ENCODE measurements at places on chromosomes 5 and 9.

DNA sequence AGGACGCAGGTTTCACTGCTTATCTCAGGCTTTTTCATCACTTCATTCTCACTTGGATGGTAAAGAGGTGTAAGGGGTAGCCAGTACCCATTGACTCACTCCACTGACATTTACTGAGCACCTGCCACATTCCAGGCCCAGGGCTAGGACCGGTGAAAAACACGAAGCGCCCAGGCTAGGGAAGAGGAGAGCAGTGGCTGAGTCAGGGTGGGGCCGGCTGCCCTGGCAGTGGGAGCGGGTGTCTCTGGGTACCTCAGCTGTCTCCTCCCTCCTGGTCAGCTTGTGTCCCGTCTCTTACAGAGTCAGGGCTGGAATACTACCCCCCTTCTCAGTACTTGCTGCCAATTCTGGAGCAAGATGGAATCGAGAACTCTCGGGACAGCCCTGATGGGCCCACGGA, 22.2 kb downstream of the LRSAM1 start:
- DNase-seq, result no peak

GRCh38 chr9:113250807-113251206, 24.6 kb downstream of the CDC26 start:
- DNase-seq, result no peak

- no peak for DNase-seq
Observed at GRCh38 chr9:549455-549997, 292.0 kb upstream of the DMRT1 start.

- no peak for DNase-seq
Observed at GRCh38 chr9:78613006-78613405, 316.1 kb downstream of the PSAT1 start.

DNA sequence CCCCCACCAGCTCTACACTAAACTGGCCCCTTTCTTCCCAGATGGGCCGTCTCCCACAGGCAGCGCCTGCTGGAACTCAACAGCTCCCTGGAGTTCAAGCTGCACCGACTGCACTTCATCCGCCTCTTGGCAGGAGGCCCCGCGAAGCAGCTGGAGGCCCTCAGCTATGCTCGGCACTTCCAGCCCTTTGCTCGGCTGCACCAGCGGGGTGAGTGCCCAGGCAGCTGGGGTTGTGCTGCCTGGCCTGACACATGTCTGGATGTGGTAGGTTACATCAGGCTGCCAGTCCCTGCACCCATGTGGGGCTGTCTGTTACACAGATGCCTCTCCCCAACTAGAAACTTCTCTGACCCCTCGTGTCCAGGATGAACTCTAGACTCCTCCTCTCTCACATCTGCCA, 9.8 kb downstream of the NHP2 start:
- no peak for DNase-seq

DNA sequence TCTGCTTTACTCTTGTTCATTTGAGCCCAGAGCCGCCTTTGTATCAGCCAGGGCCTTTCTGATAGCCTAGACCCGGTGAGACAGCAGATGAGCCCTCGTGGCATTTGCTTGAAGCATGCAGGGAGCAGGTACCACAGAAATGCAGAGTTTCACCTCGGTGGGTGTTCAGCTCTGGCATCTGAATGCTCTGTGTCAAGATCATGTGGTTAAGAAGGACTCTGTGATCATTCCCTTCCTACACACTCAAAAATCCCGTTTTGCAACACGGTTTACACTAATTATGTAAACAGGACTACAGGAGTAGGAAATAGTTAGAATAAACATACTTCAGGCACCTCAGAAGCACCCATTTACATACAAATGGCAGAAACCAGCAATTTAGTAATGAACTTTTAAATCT, 67.2 kb downstream of the MVB12B start:
- DNase-seq, result no peak

DNA sequence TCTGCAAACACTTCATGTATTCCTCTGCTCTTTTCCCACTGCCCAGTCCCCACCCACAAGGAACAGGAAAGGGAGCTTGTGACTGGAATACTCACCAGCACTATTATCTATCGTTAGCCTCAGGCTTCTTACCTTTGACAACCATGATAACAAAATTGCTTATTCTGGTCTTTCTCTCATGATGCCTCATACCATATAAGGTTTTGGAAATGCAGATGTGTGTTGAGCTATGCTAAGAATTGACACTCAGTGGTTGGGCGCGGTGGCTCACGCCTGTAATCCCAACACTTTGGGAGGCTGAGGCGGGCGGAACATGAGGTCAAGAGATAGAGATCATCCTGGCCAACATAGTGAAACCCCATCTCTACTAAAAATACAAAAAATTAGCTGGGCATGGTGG, 25.4 kb downstream of the SOX30 start:
- DNase-seq, result no peak
